Activated CD4-positive, alpha-beta T cell treated with anti-CD3 and anti-CD28 coated beads, Interleukin-2, amount 50 U/mL, for 4 hours (primary cell): ENCODE measurements at places on chromosomes 16 and 17.

- no peak for DNase-seq
Measured at GRCh38 chr16:47045023-47045422, 71.5 kb upstream of the DNAJA2 start.

DNA sequence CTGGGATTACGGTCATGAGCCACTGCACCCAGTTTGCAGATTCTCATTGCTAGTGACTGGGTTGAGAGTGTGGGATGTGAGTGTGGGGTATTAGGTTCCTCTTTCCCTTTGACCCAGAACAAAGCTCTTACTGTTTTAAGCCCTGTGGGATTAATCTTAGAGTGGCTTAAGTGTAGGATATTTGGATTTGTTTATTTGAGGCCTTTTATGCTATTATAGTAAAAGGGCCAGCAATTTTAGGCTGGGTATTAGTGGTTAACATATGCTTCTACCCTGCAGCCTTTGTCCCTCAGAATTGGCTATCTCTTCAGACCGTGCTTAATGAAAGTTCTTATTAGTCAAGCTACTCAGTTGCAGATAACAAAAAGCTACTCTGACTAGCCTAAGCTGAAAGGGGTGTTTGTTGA lies 3.2 kb downstream of the SGF29 start:
- DNase-seq, result no peak

DNA sequence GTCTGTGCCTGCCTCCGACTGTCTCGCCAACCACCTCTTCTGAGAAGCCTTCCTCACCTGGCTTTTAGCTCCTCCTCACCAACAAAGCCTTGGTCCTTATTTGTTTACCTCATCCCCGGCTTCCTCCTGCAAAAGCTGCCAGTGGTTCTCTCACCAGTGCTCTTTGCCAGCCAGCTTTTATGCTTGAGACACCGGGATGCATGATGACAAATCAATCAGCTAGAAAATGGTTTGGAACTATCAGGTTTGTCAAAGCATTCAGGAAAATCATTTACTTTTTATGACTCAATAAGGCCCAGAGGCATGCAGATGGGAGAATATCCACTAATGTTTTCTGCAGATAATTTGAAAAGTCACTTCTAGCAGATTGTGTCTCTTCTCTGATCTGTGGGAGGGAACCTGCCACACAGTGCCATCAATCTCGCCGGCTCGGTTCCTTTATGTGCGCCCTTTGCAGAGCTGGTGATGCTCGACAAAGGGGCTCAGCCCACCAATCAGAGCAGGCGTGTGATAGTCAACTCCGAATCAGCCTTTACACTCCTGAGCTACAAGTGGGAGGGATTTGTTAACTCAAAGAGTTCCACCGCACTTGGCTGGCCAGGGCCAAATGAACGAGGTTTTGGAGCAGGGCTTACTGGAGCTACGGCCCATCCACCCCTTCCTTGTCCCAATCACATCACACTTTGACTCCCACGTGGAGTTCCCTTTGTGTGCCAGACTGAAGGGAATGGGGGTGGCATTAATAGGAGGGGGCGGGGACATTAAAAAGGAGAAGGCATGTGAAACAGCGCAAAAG lies 85.8 kb downstream of the MRC2 start:
- DNase-seq, result no peak

- DNase-seq, result no peak
Measured at GRCh38 chr17:58219789-58220183, 731 bp upstream of the MKS1 start.

GRCh38 chr16:88078111-88078775 lies 127.0 kb downstream of the BANP start:
- DNase-seq, result no peak

GRCh38 chr16:25018972-25019617 lies 3.9 kb upstream of the ARHGAP17 start:
- DNase-seq, result no peak

GRCh38 chr16:81522108-81522701 lies 77.6 kb downstream of the CMIP start:
- no peak for DNase-seq

GRCh38 chr17:68294196-68294555 lies 2.9 kb downstream of the ARSG start:
- DNase-seq, result no peak

GRCh38 chr17:82438401-82439193 lies 12.0 kb downstream of the CYBC1 start:
- DNase-seq, result no peak

DNA sequence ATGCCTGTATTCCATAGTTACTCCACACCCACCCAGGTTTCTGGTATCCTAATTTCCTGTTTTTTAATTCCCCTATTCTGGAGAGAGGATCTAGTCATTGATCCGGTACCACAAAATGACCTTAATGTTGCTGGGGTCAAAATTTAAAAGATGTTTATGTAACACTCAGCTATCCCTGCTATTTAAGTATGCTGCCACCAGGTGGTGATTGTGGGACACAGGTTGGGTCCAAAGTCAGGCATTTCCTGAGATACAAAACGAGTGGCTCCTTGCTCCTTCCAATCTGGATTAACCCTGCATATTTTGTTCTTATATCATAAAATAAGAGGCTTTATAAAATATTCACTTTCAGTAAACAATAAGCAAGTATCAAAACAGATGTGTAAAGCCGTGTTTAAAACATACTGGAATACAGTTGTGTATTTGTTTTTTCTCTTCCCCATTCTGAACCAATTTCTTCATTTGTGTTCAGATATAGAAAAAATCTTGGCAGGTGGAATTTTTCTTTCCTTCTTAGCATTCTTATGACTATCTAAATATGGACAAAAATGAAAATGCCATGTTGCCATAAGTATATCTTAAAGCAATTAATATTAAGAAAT lies 16.3 kb downstream of the HS3ST4 start:
- DNase-seq, result no peak

GRCh38 chr17:48215583-48216139 lies 108.1 kb downstream of the SNX11 start:
- no peak for DNase-seq

DNA sequence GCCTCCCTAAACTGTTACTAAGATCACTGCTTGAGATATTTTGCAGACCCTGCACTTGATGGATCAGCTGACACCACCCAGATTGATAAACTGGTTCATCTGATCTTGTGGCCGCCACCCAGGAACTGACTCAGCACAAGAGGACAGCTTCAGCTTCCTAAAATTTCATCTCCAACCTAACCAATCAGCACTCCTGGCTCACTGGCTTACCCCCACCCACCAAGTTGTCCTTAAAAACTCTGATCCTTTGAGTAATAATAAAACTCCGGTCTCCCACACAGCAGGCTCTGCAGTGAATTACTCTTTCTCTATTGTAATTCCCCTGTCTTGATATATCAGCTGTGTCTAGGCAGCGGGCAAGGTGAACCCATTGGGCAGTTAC lies 174.8 kb downstream of the UTP18 start:
- no peak for DNase-seq

- no peak for DNase-seq
Measured at GRCh38 chr16:80991792-80992430, 14.8 kb downstream of the CMC2 start.

DNA sequence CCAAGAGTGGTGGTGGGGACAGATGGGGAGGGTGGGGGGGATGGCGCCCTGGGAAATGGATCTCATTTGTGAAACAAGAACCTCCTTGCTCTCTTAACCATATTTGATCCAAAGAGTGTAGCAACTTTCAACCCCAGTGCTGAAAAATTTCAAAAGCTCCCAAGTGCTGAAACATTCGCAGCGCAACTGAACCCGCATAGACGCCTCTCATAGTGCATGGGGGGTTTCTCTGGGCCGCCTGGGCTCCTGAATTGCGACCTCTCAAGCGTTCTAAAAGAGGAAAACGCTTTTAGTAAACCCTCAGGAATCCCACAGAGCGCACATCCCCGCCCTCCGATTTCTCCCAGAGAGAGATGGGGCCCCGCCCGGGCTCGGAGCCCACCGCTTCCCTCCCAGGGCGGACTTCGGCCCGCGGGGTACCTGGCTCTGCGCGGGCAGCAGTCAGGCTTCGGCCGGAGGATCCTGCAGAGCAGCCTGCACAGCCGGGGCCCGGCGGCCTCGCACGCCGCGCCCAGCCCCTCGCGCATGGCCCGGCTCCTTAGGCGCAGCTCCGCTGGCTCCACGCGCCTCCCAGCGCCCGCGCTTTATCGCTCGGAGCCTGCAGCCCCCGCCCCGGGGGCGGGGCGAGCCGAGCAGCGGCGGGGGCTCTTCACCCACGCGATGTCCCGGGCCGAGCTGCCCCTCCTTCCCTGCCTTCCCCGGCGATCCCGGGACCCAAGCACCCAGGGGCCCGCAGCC lies 7.0 kb downstream of the NOS2 start:
- DNase-seq, result no peak

GRCh38 chr16:10668322-10669045 lies 26.2 kb downstream of the TEKT5 start:
- DNase-seq, result no peak

DNA sequence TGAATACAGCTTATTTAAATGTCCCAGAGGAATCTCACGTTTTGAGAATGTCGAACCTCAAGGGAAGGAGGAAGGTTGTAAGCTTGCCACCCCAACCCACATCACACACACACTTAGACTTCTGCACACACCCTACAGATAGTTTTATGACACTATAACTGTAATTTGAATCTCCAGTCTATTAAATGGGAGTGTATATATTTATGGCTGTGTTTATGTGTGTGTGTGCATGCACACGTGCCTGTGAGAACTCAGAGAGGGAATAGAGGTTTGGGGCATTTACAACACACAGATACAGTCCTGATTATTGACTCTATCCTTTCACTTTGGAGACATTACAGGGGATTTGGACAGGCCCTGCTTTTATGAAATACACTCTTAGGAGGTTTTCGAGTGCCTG lies 171.5 kb upstream of the MAF start:
- DNase-seq, result no peak

- DNase-seq, result no peak
Measured at GRCh38 chr17:51651513-51652298, 391.4 kb downstream of the UTP18 start.

DNA sequence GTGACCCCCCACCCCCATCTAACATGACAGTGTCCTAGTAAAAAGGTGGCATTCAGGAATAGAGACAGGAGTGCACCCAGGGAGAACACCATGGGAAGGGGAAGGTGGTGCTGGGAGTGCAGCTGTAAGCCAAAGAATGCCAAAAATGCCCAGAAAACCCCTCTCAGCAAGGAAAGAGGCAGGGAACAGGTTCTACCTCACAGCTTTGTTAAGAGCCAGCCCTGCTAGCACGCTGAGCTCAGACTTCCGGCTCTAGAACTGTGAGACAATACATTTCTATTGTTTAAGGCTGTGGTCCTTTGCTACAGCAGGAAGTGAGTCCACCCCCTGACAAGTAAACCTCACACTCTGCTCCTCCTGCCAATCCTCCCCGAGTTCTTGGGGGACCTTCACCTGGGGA lies 302.4 kb upstream of the N4BP1 start:
- DNase-seq, result no peak

DNA sequence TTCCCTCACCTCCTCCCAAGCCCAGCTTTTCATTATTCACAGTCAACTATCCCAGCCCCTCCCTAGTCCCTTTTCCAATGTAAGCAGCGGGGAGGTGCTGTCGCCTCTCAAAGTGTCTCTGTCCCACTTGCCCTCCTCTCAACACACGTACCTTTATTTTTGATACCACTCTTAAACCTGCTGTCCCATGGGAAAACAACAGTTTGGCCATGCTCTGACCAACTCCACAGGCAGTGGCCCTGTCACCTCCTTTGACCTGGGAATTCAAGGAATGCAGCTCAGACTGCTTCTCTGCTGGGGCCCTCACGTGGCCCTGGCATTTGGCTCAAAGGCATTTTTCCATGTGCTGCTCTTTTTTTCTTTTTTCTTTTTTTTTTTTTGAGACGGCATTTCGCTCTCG lies 4.2 kb downstream of the LYRM9 start:
- DNase-seq, result no peak

- no peak for DNase-seq
Measured at GRCh38 chr17:40534371-40535189, 30.7 kb downstream of the CCR7 start.

DNA sequence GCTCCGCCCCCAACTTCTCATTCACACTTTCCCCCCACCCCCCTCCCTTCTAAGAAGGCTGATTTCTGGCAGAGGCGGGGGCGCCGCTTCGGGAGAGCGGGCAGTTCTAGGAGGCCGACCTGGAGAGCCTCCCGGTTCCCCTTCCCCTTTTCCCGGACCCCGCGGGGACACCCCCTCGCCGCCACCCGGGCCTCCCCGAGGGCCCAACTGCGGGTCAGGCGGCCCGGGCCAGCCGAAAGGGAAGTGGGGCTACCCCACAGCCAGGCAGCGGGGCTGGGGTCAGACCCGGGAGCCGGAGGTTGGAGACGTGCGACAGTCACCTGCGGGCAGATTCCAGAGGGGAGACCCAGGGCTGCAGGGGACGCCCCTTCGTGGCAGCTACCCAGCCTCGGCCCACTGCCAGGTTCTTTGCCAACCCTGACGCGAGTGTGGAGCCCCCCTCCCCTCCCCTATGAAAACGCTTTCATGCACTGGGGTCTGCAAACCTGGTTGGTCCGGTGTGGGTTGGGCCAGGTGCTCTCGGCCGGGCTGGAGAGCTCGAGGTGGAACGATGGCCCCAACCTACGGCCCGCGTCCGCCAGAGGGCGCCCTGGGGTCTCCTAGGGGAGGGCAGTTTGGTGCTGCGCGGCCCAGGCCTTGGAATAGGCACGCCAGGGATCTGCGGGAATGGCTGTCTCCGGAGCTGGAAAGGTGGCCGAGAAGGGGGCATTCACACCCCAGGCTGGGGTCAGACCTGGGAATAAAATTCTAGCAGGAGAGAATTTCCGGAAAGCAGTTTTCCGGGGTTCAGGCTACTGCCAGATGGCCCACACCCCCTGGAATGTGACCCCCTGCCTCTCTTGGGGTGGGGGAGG lies 721 bp upstream of the SOCS3 start:
- DNase-seq, result peak; percentile 90

GRCh38 chr17:40922239-40922638 lies 15.2 kb downstream of the KRT23 start:
- no peak for DNase-seq

DNA sequence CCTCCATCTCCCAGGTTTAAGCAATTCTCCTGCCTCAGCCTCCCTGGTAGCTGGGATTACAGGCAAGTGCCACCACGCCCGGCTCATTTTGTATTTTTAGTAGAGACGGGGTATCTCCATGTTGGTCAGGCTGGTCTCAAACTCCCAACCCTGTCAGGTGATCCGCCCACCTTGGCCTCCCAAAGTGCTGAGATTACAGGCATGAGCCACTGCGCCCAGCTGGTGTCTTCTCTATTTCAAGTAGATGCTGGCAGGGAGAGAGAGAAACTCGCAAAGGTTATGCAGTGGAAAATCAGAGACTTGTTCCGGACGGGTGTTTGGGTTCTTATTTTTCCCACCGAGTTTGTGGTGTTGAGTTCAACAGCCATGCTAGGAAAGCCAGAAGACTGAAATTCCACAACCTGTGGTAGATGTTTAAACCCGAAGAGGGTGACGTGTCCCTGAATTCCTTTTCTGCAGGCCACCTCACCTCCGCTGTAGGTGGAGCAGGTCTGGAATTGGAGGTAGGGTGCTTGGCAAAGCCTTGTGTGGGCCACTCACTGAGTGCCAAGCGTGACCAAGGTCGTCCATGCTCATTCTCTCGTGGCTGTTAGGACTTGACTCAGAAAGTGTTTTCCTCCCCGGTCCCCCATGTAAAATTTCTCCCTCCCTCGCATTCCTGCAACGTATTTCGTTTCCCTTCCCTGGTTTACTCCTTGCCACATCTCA lies 7.3 kb upstream of the ZDHHC7 start:
- no peak for DNase-seq
